ENCODE measurements at places on chromosomes 1 and 21.

GRCh38 chr1:165424454-165425216, 20.3 kb downstream of the RXRG start:
- DNase-seq, result no peak

DNA sequence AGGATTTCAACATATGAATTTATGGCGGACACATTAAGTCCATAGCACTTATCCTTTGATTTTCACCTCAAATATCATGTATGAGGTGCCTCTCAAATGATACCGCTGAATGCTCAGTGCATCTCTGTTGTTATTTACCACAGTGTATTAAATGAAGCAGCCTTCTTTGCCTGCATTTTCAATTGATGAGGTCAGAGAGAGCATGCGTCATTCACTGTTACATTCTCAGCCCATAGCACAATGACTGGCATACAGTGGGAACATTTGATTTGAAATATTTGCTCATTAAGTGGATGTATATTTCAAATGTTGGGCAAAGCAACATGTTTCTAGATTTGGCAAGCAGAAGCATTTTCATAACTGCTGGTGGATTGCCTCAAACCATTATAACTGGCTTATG, 45.7 kb downstream of the LRRC7 start:
- DNase-seq, result no peak

- DNase-seq, result no peak
Measured at GRCh38 chr1:150572918-150573647, 6.3 kb downstream of the MCL1 start.

GRCh38 chr21:23522751-23523150, 2084.5 kb downstream of the MRPL39 start:
- DNase-seq, result no peak

GRCh38 chr1:22064751-22065402, 12.4 kb downstream of the CDC42 start:
- no peak for DNase-seq

- no peak for DNase-seq
Measured at GRCh38 chr1:77245830-77246229, 26.6 kb upstream of the PIGK start.

GRCh38 chr1:12434174-12434573, 183.8 kb downstream of the DHRS3 start:
- DNase-seq, result peak; percentile 27

- no peak for DNase-seq
Measured at GRCh38 chr1:155776414-155776813, 80.6 kb downstream of the GON4L start.

DNA sequence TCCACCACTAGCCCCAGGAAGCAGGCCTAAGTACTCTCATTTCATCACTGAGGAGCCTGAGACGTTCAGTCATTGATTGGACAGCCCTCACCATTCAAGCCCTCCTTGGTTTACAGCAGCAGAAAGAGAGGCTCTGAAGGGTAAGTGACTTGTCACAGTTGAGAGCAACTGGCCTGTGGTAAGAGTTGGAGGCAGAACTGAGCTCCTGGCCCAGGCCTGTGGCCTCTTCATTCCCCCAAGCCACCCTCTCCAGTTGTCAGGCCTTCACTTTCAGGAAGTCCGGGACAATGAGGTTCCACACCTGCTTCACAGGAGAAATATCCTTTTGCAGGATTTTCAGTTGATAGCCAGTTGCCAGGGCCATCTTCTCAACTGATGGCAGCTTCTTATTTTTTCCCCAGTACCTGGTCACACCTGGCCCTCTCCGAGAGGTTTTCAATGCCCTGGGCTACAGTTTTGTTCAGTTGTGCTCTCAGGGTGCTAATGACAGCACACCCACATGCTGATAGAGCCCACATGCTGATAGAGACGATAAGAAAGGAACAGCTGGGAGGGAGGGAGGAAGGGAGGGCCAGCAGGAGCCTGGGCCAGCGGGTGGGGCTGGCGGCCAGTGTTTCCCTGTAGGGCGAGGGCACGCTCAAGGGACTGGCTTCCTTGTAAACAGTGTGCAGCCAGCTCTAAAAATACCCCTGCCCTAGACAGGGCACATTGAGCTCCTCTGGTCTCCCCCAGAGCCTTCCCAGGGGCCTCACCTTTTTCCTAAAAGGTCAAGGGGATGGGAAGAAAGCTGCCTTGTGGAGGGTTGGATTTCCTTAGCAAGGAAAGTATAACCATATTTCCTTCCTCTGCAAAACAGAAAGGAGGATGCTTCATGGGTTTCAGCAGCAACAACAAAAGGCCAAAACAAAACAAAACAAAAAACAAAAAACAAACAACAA, 112.7 kb upstream of the JUN start:
- DNase-seq, result no peak

- no peak for DNase-seq
Measured at GRCh38 chr1:46158312-46159281, 16.3 kb upstream of the TSPAN1 start.

- no peak for DNase-seq
Measured at GRCh38 chr1:110897681-110898080, 24.7 kb downstream of the CD53 start.

DNA sequence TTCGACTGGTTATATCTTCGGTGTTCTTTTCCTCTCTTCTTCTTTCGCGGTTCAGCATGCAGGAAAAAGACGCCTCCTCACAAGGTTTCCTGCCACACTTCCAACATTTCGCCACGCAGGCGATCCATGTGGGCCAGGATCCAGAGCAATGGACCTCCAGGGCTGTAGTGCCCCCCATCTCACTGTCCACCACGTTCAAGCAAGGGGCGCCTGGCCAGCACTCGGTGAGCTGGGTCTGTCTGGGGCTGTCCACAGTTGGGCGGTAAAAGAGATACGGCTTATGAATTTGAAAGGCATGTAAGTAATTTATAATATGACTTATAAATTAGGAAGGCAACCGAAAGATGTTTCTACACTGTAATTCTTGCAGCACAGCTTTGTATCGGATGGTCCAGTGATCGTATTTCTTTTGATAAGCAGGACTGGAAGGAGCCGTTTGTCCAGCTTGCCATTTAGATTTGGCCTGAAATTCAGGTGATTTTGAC, 334 bp downstream of the CTH start:
- peak; percentile 22 for DNase-seq

DNA sequence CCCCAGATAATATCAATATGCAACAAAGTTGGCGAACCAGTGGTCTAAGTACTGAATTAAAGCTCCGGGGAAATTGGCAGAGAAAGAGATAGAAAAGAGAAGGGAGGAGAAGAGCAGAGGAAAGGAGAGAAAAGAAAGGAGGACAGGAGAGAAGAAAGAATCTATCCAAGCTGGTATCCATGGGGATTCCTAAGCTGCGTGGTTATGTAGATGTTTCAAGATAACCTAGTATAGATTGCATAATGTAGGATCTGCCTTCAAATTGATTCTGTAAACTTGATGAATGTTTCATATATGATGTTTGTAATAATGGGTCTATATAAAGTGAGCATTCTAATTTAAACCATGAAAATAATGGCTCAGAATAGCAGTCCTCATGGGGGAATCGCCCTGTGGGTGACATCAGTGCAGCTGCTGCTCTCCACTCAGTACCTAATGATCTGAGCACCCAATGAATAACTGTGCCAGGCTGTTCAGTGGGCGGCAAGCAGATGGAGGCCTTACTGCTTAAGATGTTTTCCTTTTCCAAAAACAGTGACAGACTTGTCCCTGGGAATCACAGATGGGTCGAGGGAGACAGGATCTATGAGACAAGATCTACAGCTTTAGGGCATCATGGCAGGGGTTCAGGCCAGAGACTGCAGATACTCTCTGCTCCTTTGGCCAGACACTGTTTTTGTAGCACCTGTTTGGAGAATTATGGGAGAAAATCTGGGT, 78.0 kb downstream of the LAMC2 start:
- no peak for DNase-seq

GRCh38 chr1:156648951-156649350, 7.0 kb downstream of the BCAN start:
- no peak for DNase-seq

DNA sequence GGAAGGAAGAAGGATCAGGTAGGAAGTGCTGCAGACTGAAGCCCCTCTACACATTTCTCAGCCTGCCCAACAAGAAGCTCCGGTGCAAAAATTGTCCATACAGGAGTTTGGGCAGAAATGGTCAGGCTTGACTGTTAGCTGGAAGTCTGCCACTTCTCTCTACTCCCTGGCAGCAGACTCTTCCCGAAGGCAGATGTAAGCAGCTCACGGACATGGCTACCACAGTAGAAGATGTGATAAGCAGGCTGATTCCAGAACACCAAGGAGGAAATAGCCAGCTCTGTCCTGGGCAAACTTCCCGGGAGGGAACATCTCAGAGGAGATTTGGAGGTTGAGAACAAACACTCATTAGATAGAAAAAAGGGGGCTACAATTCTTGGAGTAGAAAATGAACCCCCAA, 52.6 kb downstream of the TRABD2B start:
- DNase-seq, result no peak

GRCh38 chr1:225681231-225681630, 28.3 kb upstream of the ENAH start:
- no peak for DNase-seq

- no peak for DNase-seq
Measured at GRCh38 chr1:51285055-51285454, 45.3 kb downstream of the TTC39A start.

GRCh38 chr1:110245876-110246620, 35.9 kb downstream of the KCNC4 start:
- DNase-seq, result no peak

- DNase-seq, result no peak
Measured at GRCh38 chr1:60922304-60922703, 160.1 kb upstream of the NFIA start.

- DNase-seq, result no peak
Measured at GRCh38 chr1:24318615-24319311, 394 bp upstream of the GRHL3 start.

DNA sequence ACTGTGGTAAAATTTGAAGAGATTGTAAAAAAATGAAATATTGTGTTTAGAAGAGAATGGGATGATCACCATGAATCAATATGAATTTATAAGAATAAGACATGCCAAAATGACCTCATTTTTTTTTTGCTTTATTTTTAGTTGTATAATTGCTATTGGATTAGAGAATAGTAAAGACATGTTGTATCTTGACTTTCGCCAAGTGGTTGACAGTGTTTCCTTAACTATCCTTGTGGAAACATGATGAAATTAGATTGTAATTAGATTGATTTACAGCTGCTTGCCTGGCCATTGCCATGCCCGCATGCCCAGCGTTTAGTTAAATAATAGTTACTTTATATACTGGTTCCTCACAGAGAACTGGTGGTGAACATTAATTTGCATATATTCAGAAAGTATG, 154.9 kb downstream of the MAGI3 start:
- no peak for DNase-seq

- DNase-seq, result no peak
Measured at GRCh38 chr1:45535988-45536766, 14.4 kb upstream of the AKR1A1 start.

DNA sequence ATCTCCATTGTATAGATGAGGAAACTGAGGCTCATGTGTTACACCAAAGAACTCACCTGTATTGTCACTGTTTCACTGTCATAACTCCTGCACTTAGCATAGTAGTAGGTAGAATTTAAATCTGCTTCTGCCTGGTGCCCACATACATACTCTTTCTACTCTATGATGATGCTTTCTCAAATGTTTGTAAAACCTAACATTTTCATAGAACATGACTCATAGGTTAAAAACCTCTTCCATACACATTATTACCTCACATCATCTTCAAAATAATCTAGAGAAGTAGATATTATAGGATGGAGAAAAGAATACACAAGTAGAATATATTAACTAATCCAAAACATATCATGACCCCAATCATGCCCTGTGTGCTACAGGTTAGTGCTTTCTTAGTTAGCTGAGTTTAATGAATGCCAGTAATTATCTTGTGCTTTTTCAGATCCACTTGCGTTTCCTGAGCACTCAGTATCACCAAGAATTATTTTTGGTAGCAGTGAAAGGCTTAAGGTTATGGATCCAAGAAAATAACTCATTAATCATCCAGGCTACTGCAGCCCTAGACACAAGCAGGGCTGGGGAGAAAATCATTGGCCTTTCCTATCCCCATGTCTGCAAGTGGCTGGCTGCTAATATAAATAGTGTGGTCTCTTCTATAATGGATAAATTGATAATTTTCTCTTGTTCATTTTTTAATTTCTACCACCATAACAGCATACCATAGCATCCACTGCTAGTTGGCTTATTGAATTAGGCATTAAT, 156.9 kb downstream of the LRRC40 start:
- no peak for DNase-seq

DNA sequence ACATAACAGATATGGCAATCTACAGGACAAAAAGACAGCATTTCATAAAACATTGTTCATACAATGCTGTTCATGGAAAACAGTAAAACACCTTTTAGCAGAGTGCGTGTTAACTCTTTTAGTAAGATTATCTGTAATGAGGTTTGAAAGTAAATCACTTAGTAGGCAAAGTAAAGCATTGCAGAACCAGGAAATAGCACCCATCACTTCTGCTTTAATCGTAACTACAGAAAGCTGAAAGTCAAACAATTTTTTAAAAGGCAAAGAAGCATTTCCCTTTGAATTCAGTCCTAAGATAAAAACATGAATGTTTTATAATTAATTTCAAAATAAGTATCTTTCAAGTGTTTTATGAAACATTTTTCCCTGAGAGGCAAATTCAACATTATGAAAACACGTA, 63.3 kb upstream of the RNF11 start:
- DNase-seq, result no peak

- no peak for DNase-seq
Measured at GRCh38 chr1:9195651-9196050, 38.9 kb upstream of the H6PD start.

DNA sequence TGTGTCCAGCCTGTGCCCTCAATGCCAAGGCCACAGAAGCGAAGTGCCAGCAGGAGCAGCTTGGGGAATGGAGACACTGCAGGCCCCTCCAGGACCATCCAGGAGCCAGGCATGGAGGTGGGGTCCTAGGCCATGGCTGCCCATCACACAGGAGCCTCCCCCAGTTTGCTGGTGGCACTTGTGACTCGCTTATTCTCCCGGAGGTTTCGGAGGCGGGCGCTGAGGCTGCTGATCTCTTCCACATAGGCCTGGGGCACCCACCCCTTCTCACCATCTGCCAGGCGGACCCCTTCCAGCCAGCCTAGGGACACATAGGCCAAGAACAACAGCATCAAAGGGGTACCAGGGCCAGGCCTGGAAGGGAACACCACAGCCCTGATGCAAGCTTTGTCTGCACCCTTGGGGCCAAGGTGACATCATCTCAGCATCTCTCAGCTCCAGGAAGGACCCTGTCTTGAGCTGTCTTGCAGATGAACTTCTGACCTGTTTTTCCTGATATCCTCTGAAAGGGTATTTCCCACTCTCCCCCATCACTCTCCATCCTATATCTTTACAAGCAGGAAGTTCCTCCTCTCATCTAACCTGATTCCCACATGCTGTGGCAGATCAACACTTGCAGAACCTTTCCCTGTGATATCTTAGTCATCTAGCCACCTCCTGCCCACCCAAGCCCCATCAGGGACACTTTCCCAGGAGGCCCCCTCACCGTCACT, 13.9 kb downstream of the ARHGEF19 start:
- DNase-seq, result no peak

DNA sequence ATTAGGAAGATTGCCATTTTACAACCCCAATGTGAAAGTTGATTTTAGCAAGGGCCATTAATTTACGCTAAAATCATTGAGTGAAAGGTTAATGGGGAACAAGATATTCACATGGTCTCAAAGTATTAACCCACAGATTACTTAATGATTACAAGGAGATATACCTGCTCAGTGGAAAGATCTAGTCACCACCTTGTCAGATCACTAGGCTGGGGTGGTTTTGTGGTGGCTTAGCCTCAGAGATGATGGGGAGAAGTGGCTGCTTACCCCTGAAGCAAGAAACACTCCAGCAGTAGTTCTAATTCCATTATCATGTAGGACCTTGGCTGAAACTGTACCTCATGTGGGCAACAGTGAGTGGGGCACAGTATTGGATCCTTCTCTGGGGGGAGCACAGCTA, 20.1 kb upstream of the TRIM33 start:
- no peak for DNase-seq

All from hepatic stellate cell (primary cell).